ENCODE measurements at places on chromosomes 13 and 19.

DNA sequence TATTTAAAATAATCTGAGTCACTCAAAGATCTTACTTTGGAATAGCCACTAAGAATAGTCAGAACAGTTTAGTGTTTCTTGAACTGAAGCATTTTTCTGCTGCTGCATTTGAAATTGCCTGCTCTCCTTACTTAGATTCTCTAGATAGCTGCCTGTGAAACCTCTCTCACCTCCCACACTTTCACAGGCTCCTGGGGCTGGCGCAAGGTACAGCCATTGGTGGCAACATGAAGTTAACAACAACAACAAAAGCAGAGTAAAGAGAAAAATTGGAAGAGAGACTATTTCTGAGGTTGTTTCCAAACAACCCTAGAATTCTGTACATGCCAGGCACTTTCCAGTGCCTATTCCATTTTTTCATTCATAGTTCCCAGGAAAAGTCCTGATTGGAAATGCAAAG lies 25.3 kb downstream of the SLITRK5 start:
- no peak for DNase-seq

GRCh38 chr13:20404488-20405222 lies 121.0 kb downstream of the CRYL1 start:
- DNase-seq: no peak

- no peak for DNase-seq
These were observed 18.0 kb upstream of the RFXAP start for GRCh38 chr13:36801035-36801434.

DNA sequence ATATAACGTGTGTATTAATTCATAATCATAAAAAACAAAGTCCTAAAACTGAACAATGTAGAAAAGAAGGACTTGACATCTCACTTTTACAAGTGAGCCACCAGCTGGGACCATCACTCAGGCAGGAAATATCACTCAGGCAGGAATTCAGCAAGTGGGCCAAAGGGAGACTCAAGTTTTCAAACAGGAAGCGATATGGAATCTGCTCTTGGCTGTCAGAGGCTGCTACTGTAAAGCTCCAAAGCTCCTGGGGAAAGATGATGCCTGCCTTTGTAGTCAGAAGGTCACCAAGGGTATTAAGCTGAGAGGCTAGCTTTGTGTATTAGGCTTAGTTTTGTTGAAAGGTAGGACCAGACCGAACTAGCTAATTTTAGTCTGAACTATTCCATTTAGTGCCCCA lies 5.5 kb upstream of the AKAP11 start:
- no peak for DNase-seq

DNA sequence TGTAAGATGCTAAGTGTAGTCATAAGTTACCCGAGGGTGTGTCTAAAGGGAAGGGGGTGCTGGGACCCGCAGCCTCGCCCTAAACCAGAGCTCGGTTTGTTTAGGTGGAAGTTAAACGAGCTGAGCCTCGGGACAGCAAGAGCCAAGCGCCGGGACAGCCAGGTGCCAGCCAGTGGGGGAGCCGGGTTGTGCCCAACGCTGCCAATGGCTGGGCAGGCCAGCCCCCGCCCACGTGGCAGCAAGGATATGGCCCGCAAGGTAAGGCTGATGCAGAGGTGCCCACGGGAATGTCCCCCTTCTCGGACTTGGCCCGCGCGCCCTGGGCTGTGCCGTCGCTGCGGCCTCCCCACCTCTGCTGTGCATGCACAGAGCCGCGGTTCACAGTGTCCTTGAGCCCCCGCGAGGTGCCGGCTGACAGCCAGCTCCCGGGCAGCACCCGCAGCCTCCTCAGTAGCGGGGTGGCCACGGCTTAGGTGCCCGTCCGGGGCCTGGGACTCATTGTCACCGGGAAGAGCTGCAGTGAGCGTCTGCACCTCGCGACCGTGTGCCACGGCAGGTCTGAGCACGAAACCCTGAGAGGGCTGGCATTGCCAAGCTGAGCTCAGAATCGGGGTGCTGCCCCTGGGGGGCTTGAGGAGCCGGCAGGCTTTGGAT lies 9.3 kb upstream of the RPS15 start:
- no peak for DNase-seq

DNA sequence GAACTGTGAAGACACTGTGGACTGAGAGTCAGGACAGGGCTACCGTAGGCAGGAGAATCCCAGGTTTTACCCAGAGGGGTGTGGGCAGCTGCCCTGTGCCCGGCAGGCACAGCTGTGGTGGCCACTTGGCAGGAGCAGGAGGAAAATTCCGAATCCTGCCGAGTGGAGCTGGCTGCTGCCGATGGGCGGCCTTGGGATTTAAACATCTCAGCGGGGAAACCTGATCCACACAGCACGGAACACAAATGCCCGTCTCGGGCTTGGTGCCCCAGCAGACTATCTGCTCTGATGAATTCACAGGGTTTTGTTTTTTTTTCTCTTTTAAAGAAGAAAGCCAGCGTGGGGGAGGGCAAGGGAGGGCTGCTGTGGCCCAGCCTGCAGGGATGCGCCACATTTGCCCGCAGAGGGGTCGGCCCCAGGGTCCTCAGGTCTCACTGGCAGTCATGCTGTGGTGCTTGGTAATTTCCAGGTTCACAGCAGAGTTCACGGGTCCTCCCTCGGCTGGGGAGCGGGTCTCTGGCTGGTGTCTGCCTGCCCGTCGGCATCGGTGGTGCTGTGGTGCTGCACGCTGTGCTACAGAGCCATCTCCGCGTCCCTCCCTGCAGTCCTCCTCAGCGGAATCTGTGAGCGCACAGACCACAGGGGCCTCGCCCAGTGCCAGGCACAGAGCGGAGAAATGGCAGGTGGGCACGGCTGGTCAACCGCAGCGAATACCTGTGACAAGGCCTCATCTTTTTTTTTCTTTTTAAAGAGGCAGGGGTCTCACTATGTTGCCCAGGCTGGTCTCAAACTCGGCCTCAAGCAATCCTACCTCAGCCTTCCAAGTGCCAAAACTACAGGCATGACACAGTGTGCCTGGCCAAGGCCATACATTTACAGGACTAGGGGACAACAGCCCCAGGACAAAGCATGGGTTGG lies 28.1 kb downstream of the MPND start:
- DNase-seq: no peak
